ENCODE measurements at places on chromosomes 1 and 21.

DNA sequence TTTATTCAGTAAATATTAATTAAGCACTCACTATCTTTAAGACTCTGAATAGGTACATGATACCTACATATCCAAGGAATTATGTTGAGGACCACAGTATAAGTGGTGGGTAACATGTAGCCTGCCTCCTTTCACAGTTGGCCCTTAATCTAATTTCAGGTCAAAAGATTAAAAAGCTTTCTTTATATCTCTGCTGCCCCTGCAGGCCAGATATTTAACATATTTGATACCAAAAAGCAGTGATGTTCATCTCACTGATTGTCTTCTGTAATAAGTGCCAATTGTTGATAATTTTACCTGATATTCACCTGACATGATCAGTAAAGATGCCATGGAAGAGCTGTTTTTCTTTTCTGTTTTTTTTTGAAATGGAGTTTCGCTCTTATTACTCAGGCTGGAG, 36.5 kb downstream of the RLF start:
- no peak for DNase-seq

DNA sequence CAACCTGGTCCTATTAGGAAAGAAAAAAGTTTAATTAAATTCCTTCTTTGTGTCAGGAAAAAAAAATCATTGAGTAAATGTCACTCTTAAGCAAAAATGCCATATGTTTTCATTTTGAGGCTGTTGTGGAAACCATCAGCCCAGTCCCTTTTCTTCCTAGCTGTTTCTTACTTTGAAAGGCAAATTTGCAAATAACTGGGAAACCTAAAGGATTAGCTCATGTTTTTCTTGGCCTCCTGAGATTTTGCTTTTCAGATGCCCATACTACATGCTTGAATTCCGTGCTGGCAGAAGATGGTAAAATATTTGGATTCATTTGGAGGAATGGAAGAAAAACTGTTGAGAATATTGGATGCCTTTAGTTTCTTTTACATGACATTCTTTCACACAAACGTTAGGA, 182.1 kb upstream of the ADAMTS5 start:
- no peak for DNase-seq

GRCh38 chr1:205298191-205298994, 23.2 kb downstream of the NUAK2 start:
- DNase-seq = no peak

DNA sequence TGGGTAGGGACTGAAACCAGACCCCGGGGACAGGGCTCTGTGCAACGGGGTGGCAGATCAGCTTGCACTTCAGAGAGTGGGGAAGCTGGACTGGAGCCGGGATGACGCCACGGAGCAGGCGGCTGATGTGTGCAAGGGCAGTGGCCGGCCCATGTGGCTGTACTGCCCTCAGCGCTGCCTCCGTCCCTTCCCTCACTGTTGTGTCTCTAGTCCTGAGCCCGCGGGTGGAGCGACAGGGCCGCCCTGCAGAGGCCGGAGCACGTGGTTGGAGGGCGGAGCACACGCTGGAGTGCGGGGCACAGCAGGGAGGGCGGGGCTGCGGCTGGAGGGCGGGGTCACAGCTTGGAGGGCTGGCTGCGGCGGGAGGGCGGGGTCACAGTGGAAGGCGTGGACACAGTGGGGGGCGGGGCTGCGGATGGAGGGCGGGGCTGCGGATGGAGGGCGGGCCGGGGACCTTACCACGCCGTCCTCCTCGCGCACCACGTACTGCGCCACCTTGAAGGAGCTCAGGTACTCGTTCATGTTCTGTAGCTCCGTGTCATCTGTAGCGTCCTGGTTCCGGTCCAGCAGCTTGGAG, 52.4 kb downstream of the CHD5 start:
- DNase-seq = peak; percentile 78

DNA sequence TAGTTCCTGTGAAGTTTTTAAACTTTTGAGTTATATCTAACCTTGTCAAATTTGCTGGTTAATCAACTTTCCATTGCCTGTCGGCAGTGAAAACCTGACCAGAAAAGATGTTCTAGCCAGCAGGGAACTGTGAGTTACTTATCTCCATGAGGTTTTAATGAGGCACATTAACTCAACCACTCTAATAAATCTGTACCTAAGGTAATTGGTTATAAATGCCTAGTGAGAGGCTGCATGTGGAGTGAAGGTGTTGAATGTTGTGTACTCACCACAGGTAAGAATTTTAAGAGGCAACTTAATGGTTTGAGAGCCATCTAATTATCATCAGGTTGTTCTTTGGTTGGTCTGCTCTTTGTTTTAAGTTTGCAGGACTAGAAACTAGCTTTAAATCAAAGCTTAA, 138.4 kb upstream of the LHX8 start:
- no peak for DNase-seq

- no peak for DNase-seq
Observed at GRCh38 chr1:8962812-8963530, 17.3 kb downstream of the CA6 start.

- DNase-seq = no peak
Observed at GRCh38 chr1:31335007-31335406, 37.9 kb downstream of the FABP3 start.

DNA sequence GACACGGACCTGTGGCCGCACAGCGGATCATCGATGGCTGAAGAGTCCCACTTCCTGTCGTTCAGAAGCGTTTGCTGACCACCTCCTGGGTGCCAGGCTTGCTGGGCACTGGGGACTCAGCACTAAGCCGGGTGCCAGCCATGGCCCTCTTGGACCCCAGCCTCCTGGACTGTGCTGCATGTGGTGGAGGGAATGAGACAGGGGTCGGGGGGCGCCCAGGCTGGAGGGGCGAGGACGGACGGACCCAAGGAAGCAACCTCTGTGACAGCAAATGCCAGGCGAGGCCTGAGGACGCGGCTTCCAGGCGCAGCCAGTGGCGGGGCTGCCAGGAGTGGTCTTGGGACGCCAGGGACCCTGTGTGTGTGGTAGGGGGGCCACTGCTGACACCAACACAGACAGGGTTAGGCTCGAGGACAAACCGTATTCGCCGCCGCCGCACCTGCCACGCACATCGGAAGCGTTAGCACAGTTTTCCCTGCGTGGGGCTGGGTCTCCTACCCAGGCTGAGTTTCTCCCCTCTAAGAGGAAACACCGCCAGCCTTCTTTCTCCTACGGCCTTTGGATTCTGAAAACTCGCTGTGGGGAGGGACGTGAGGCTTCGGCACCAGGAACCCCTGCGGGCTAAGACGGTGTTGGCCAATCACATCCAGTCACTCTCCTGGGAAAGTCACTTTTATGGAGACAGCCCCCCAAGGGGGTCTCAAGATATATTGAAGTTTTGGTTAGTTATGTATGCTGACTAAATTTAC, 3.1 kb upstream of the MXRA8 start:
- DNase-seq = no peak

GRCh38 chr1:104294259-104294658, 544.6 kb downstream of the AMY1C start:
- DNase-seq = no peak
